Stomach (tissue), 19 donors: ENCODE measurements at places on chromosomes 5 and 9.

DNA sequence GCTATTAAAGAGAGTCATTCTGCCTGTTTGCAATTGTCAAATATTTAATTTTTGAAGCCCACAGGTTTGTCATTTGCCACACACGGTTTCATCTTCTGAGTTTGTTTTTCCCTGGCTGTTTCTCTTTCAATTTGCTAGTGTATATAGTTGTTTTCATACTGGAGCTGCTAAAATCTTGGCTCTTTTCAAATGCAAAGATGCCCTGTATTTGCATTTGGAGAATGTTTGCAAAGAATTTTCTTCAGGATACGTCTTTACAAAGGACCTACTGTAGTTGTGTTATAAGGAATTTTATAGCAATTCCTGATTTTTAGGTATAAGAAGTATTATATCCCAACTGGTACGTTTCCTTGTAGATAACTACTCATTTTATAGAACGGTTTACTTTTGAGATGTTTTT is 48.0 kb downstream of the IZUMO3 start:
- H3K27ac ChIP-seq, result no peak overlapping the region
- no peak for DNase-seq
- H3K27me3 ChIP-seq, result no peaks in the 10 kb centered on the region
- no peaks in the 10 kb centered on the region for H3K36me3 ChIP-seq
- H3K4me3 ChIP-seq, result no peak overlapping the region
- no peaks in the 10 kb centered on the region for H3K4me1 ChIP-seq

DNA sequence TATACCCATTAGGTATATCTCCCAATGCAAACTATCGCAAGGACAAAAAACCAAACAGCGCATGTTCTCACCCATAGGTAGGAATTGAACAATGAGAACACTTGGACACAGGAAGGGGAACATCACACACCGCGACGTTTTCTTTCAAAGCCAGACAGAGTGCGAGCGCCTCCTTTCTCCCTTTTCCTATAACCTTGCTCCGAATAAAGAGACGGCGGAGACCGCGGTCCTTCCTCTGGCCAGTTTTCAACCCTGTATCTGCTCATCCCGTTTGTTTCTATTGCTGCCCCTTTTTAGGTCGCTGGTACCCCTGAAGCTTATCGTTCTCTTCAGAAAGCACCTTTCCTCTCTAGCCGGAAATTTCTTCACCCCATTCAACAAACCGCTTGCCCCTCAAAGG is 1.3 kb downstream of the LVRN start:
- DNase-seq, result peak; percentile 25
- H3K4me3 ChIP-seq, result no peak overlapping the region
- peaks cover 25% of the 10 kb centered on the region for H3K4me1 ChIP-seq
- peaks cover 33% of the 10 kb centered on the region for H3K27me3 ChIP-seq
- H3K36me3 ChIP-seq, result no peaks in the 10 kb centered on the region
- no peak overlapping the region for H3K27ac ChIP-seq

DNA sequence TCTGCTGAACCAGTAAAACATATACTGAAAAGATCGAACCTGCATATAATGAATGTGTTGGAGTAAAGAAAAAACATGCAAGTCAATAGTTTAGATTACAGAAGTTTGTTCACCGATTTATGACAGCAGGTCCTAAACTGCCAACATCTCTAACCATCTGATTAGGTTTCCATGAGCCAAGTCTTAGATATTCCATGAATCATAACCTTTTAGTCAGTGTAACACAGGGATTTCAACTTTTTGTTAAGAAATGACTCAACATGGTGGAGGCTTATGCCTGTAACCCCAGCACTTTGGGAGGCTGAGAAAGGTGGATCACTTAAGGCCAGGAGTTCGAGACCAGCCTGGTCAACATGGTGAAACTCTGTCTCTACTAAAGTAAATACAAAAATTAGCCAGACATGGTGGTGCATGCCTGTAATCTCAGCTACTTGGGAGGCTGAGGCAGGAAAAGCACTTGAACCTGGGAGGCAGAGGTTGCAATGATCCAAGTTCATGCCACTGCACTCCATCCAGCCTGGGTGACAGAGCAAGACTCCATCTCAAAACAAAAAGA is 38.7 kb downstream of the APC start:
- no peaks in the 10 kb centered on the region for H3K27me3 ChIP-seq
- peaks cover 53% of the 10 kb centered on the region for H3K36me3 ChIP-seq
- no peak overlapping the region for H3K27ac ChIP-seq
- no peaks in the 10 kb centered on the region for H3K4me1 ChIP-seq

- no peaks in the 10 kb centered on the region for H3K27me3 ChIP-seq
- no peak for DNase-seq
- peak overlapping the region; percentile 86 for H3K4me3 ChIP-seq
- peaks cover 5% of the 10 kb centered on the region for H3K36me3 ChIP-seq
These were observed 1.4 kb downstream of the FAM193B start for GRCh38 chr5:177552839-177553455.
